ENCODE measurements at places on chromosomes 5 and 9.

- no peak for DNase-seq
Measured at GRCh38 chr9:131943351-131943841, 136.3 kb downstream of the MED27 start.

DNA sequence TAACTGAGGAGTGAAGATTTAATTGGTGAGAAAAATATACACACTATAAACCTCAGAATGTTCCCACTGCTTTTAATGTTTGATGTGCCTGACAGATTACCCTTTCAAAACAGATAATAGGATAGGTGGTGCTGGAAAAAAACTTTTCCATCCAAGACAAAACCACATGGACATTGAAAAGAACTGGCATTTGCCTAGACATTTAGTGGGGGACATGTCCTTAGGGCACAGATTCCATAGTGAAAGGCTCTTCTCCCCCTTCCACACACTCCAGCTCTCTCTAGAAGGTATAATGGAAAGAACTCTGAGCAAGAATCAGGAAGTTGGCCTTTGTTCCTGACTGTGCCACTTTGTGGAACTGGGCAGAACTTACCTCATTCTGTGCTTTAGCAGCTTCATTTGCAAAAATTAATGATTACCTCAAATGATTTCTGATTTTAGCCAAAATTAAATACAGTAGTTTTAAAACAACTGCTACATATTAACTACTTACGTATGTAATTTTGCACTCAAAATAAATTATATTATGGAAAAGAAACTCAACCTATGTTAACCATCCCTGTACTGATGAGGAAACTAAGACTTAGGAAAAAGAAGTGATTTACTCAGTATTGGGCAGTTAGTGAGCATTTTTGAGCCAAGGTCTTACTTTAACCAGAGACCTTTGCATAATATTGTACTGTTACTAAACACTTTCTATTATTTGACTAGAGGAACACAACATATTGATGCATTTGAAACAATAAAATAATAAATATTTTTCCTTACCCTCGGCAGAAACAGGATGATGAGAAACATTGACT lies 43.3 kb downstream of the TMC1 start:
- DNase-seq: no peak

DNA sequence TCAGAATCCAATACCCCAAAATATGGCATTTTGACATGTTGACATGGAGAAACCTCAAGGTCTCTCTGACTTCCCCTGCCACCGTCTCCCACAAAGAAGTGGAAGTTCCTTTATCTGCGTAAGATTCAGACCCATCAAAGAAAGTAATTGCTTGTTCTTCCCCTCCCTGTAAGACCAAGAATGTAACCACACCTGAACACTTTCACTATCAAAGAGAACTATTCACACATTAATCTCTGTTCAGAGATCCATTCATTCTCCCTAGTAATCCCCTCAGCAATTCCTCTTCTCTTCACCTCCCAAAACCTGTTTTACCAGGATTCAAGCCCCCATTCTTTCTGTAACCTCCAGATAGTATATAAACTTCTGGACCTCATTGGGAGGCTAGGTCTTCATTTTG lies 4.1 kb upstream of the SLC1A1 start:
- DNase-seq: no peak

DNA sequence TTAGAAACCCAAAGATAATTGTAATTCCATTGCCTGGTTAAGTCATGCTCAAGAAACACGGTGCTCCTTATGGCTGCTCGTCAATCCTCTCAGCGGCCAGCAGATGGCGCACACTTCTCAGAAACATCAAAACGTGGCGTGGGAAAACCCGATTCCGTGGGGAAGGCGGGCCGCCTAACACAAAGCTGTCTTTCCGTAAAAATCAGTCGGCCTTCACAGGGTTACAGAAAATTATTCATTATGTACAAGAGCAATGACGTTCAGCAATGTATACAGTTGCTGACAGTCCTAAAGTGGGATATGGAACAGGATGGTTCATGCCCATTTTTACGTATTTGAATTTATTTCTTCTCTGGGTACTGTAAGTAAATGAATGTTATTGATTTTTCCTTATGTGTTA lies 83.5 kb downstream of the PDE4D start:
- peak; percentile 26 for DNase-seq

GRCh38 chr5:117872798-117873368 lies 1115.5 kb downstream of the DTWD2 start:
- DNase-seq: no peak

DNA sequence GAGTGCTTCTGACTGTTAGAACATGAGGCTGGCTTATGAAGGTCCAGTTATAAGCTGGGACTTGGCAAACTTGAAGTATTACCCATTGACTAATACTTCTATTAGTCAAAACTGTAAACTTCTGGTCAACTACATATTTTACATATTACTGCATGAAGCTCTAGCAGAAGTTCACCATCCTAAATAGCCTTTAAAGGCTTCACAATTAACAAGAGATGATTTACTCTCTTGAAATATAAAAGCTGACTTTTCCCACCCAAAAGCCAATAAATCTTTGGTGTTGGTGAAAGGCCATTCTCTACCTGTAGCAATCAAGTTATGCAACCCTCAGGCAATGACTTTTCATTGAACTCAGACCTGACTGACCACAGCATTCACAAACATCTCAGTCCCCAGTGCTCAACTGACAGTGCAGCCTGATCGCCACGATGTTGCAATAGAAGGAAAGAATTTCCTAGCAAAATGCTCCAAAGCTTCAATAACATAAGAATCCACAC lies 345.6 kb downstream of the EBF1 start:
- DNase-seq: no peak

- DNase-seq: no peak
Measured at GRCh38 chr5:135654761-135655467, 76.1 kb upstream of the CXCL14 start.

DNA sequence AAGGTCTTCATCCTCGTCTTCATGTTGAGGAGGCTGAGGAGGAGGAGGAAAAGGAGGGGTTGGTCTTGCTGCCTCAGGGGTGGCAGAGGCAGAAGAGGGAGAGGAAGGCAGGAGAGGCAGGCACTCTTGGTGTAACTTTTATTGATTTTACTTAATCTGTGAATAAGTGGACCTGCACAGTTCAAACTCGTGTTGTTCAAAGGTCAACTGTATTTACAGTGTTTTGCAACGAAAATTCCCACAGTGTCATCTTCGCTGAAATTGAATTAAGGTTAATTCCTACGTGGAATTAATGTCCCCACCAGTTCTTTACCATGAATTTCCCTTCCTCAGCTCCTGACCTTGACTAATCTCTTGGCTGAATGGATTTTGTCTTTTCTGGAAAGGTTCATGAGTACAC lies 21.2 kb upstream of the ENHO start:
- DNase-seq: no peak

DNA sequence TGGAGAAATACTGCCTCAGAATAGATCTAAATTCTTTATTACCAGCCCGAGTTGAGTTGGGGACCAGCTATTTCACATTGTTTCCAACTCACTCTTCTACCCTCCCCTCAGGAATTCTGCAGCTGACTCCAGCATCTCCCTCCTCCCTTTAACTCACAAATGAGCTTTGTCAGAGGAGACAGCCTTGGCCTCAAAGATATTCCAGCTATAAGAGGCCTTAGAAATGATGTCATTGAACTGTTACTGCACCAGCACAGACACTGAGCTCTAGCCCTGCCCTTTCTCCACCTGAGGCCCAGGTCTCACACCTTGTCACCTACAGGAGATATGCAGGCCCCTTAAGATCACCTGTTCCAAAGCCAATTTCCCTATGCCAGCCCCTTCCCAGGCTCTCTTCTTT lies 78.4 kb upstream of the ATP10B start:
- no peak for DNase-seq

- DNase-seq: no peak
Measured at GRCh38 chr9:124766815-124767554, 4.1 kb downstream of the NR6A1 start.

GRCh38 chr5:78376315-78376714 lies 15.9 kb downstream of the SCAMP1 start:
- no peak for DNase-seq

DNA sequence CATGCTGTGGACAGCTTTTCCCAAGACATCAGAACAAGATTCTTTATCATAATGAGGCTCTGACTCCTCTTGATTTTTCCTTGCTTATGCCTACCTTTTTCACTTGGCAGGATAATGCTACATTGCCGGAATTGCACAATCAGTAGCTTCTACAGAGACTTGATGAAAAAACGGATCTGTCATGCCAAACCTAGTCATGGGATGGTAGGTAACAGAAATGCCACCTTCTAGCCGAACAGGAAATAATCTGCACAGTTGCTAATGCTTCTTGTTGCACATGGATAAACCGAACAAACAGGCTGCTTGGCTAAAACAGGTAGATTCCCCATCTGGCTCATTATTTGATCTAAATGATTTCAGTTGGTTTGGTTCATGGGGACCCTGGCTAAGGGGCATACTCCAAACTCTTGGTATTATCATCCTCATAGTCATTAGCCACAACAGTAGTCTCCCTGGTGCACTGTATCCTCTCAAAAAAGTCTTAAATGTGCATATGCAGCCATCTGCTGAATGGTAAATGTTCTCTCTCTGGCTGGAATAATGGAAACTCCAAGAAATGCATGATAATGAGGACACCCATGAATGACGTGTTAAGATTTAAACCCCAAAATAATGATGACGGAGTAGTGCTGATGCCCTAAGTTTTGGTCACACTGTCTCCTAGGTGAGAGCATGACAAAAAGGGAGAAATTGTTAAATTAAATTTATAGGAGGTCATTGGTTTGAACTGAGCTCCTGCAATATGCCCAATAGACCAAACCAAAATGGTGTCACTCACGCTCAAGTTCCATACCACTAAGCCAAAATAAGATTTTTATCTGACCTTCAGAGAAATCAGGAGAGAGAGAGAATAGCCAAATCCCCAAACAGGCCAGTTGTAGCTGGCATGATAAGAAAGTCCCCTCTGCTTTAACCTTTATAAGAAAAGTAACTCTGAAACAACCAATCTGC lies 47.0 kb downstream of the RAPGEF1 start:
- DNase-seq: no peak

DNA sequence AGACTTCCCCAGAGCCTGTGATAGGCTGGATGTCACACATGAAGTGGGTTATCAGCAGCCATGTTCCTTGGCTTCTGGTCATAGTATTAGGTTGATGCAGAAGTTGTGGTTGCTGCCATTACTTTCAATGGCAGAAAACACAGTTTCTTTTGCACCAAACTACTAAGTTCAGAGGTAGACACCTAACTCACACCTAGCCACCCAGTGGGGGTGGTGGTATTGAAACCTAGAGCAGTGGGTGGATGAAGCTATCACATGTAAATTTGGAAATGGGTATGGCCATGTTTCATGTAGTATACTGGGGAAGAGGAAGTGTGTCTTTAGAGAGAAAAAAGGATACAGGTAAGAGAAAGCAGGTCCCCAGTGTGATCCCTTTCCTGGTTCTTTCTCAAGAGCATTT lies 347.9 kb upstream of the SEMA6A start:
- no peak for DNase-seq

DNA sequence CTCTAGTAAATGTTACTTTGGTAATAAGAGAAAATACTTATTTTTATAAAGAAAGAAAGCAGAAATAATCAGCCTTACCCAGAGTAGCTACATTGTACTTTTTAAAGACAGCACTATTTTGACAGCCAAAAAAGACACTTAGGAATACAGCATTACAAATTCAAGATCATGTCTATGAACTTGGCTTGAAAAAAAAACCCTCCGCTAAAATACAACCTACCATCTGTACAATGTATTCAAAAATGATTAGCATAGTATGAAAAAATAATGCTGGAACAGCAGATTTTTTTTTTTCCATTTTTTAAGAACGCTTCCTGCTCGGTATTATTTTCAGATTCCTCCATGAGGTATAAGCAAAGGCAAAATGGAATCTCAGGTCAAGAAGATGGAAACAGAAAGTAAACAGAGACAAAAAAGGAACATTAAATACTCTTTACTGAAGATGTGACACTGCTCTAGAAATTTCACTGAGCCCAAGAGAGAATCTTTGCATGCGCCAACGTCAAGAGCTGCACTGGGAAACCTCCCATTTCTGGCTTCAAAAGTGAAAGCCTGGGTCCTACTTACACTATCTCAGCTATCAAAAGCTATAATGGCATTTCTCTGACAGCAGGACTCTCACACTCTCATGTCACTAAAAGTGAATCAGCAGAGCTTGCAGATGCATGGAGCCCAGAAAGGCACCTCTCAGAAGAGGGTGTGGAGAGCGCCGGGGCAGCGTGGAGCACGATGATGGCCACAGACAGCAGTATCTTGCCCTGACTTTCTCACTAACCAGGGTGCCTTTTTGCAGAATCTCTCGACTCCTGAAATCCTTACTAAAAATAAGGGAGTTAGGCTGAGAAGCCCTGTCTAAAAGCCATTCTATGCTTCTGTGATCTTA lies 167.4 kb downstream of the ELAVL2 start:
- DNase-seq: no peak

GRCh38 chr9:84003246-84003645 lies 22.6 kb downstream of the RMI1 start:
- no peak for DNase-seq

- DNase-seq: no peak
Measured at GRCh38 chr5:122220511-122220910, 91.2 kb downstream of the ZNF474 start.

DNA sequence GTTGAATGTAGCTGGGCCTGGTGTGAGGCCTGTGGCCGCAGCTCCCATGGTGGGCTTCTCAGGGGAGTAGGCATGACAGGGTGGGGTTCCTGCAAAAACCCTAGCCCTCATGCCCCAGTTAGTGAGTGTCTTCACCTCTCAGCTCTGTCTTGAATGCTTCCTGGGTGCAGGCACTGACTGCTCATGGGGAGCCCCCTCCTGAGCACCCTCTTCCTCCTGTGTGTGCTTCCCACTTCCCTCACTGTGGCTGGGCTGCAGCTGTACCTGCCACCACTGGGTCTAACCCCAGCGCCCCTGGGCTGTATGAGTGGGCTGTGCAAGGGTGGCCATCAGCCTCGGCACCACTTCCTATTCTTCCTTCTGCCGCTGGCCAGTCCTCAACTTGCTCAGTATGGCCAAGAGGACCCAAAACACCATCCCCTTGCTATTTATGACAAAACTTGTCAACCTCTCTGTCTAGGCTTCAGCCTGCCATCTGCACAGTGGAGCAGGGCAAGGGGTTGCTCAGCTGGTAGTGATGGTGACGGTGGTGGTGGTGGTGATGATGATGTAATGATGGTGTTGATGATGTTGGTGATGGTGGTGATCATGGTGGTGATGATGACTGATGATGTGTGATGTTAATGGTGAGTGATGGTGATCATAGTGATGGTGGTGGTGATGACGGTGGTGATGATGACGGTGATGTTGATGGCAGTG lies 67.5 kb downstream of the RXRA start:
- DNase-seq: no peak

All from activated T-helper 1 cell treated with anti-CD3 and anti-CD28 coated beads, Interleukin-2, amount 50 U/mL, for 16 hours (primary cell).